Osteoblast (primary cell): ENCODE measurements at places on chromosomes 2 and 18. TPM values are rescaled to one million over a fixed set of nuclear protein-coding genes. Genes with fewer than 3 reads are reported as not detected.

DNA sequence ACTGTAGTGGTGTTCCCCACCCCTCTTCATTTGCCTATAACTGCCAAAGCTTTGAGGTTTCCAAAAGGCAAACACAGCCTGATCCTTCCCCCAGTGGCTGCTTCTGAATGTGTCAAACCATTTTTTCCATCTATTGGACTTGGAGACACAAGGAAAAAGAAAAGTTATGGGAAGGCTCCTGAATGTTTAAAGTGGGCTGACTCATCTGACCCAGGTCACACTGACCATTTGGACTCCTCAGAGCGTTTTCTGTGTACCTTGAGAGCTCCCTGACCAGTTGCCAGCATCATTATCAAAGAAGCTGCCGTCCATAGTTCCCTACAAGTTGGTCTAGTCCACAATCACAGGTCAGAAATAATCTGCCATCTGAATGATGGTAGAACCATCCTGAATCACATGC, 123.4 kb upstream of the COL3A1 start:
- H3K27ac ChIP-seq: no peak overlapping the region
- H3K36me3 ChIP-seq: no peaks in the 10 kb centered on the region
- H3K4me1 ChIP-seq: peaks cover 8% of the 10 kb centered on the region
- DNase-seq: no peak
- no peaks in the 10 kb centered on the region for H3K27me3 ChIP-seq

DNA sequence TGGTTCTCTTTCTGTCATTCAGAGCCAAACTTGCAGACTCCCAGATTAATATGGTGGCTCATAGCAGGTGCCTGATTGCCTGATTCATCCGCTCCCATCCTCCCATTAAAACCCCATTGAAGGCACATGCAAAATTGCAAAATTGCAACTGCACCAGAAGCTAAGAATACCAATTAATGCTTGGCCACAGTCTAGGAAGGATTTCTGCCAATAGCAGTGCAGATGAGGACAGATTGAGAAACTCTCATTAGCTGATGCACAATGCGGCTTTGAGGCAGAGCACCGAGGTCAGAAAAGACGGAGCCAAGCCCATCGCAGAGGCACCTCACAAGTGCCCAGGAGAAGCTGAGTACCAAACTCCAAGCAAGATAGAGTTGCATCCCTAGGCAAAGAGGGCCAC, 172.8 kb downstream of the ARL4C start:
- no peak overlapping the region for H3K27ac ChIP-seq
- no peaks in the 10 kb centered on the region for H3K4me1 ChIP-seq
- no peak overlapping the region for H3K4me3 ChIP-seq

- peaks cover 32% of the 10 kb centered on the region for H3K4me1 ChIP-seq
- H3K36me3 ChIP-seq: peaks cover 6% of the 10 kb centered on the region
- H3K4me3 ChIP-seq: no peak overlapping the region
- peak overlapping the region; percentile 78 for H3K27ac ChIP-seq
- peak; percentile 90 for DNase-seq
These were observed 77.5 kb downstream of the GFPT1 start for GRCh38 chr2:69309351-69310110.

DNA sequence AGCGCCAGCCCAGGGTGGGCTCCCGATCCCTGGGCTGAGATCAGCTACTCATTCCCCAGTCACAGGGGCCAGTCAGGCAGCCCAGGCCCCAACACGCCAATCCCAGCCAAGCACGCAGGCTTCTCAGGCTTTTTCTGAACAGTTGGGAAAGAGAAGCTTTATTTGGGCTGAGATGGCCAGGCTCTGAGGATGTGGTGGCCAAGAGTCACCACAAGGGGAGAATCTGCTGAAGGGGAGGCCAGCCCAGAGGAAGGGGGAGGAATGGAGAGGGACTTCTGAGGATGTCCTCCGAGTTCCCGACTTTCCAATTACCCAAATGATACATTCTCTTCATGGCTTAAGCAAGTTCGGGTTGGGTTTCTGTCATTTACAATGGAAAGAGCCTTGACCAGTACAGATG, 2.8 kb upstream of the DIPK1C start:
- H3K36me3 ChIP-seq: no peaks in the 10 kb centered on the region
- DNase-seq: no peak
- H3K4me1 ChIP-seq: no peaks in the 10 kb centered on the region
- no peak overlapping the region for H3K4me3 ChIP-seq
- no peak overlapping the region for H3K27ac ChIP-seq

- DNase-seq: no peak
- H3K4me1 ChIP-seq: no peaks in the 10 kb centered on the region
- H3K27me3 ChIP-seq: no peaks in the 10 kb centered on the region
- no peak overlapping the region for H3K27ac ChIP-seq
These were observed 164.6 kb downstream of the DCC start for GRCh38 chr18:52504589-52504988.

DNA sequence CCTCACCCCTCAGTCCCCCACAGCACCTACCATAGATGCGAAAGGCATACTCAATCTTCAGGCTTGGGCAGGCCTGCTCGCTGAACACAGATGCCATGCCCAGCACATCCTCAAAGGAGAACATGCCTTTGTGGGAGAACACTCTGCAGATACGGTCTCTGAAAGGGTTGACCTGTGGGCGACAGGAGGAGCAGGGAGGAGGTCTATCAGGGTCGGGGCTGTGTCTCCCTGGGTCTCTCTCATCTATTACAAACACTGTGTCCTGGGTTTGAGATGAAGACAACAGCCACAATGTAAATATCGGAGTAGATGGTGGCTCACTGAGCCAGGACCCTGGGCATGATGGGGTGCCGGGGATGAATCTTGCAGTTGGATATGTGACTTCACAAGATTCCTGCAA, 46.0 kb downstream of the CIB4 start:
- DNase-seq: no peak
- no peak overlapping the region for H3K4me3 ChIP-seq
- no peak overlapping the region for H3K27ac ChIP-seq
- no peaks in the 10 kb centered on the region for H3K4me1 ChIP-seq
- no peaks in the 10 kb centered on the region for H3K36me3 ChIP-seq

GRCh38 chr2:232328032-232328422, 50.5 kb upstream of the ALPP start:
- no peak overlapping the region for H3K4me3 ChIP-seq
- no peaks in the 10 kb centered on the region for H3K36me3 ChIP-seq
- no peak overlapping the region for H3K27ac ChIP-seq
- H3K27me3 ChIP-seq: no peaks in the 10 kb centered on the region
- peak; percentile 74 for DNase-seq

- H3K27ac ChIP-seq: no peak overlapping the region
- H3K4me3 ChIP-seq: no peak overlapping the region
- no peaks in the 10 kb centered on the region for H3K4me1 ChIP-seq
- H3K27me3 ChIP-seq: no peaks in the 10 kb centered on the region
- no peak for DNase-seq
These were observed 2.6 kb upstream of the FZD5 start for GRCh38 chr2:207772081-207772843.

DNA sequence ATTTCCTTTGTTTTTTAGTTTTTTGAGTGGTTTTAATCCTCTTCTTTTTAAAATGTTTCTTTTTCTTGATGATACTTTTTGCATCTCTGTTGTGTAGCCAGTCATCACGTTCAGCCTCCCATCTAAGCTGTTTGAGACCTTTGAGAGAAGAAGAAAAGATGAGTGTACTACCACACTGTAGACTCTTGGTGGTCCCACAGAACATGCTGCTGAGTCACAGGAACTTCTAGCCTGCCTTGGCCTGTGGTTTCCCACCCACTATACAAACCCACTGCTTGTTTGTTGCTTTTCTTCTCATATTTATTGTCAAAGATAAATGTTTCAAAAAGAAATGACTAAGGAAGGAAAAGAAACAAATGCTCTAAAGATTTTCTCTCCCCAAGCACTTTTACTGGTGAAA, 5.5 kb downstream of the CEBPZOS start:
- H3K27me3 ChIP-seq: no peaks in the 10 kb centered on the region
- peaks cover 11% of the 10 kb centered on the region for H3K4me1 ChIP-seq
- H3K27ac ChIP-seq: no peak overlapping the region
- H3K4me3 ChIP-seq: no peak overlapping the region
- peaks cover 47% of the 10 kb centered on the region for H3K36me3 ChIP-seq
- peak; percentile 58 for DNase-seq

GRCh38 chr2:161417438-161418274, 1.6 kb downstream of the TBR1 start:
- H3K4me1 ChIP-seq: peaks cover 6% of the 10 kb centered on the region
- no peak overlapping the region for H3K4me3 ChIP-seq
- peaks cover 82% of the 10 kb centered on the region for H3K27me3 ChIP-seq
- no peak overlapping the region for H3K27ac ChIP-seq
- peak; percentile 73 for DNase-seq

- H3K4me3 ChIP-seq: no peak overlapping the region
- H3K4me1 ChIP-seq: no peaks in the 10 kb centered on the region
- no peaks in the 10 kb centered on the region for H3K36me3 ChIP-seq
- no peaks in the 10 kb centered on the region for H3K27me3 ChIP-seq
These were observed 123.8 kb downstream of the AKAIN1 start for GRCh38 chr18:5073026-5073944.

DNA sequence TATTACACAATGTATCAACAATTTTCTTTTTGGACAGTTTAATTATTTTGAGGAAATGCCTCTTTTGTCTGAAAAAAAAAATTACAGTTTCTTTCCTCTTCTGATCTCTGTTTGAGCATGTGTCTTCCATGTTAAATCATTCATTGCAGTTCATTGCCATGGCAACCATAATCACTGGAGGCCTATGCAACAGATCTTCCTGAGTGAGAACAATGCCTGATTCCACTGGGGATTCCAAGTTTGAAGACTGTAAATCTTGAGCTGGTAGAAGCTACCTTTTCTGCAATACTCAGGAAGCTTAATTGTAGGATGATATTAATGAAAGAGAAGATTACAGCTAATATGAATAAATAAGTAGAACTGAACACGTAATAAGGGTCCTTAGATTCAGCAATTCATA, 721.4 kb upstream of the CNTNAP5 start:
- H3K27me3 ChIP-seq: no peaks in the 10 kb centered on the region
- H3K4me3 ChIP-seq: no peak overlapping the region
- no peaks in the 10 kb centered on the region for H3K36me3 ChIP-seq
- H3K27ac ChIP-seq: no peak overlapping the region
- no peaks in the 10 kb centered on the region for H3K4me1 ChIP-seq
- no peak for DNase-seq

The FMNL2 gene
- 24.2 and 26.2 TPM in 2 replicates for total RNA-seq

The SERPINB7 gene
- 0.36 and 0.88 TPM in 2 replicates for total RNA-seq

The PDE11A gene
- under 0.01 and 0.36 TPM in 2 replicates for total RNA-seq

The TGFA gene
- not detected in 2 replicates for total RNA-seq
